ENCODE measurements at places on chromosomes 7 and 10. TPM values are rescaled to one million over a fixed set of nuclear protein-coding genes. Genes with fewer than 3 reads are reported as not detected.

Gene SMO
- 14.3 TPM for total RNA-seq

Gene TMEM176B
- 0.17 TPM for total RNA-seq

Gene EMX2
- not detected for total RNA-seq

Gene MACC1
- not detected for total RNA-seq

Gene VSTM4
- 0.39 TPM for total RNA-seq

Gene NODAL
- not detected for total RNA-seq

Gene RELN
- total RNA-seq: not detected

Gene SEMA3D
- 0.01 TPM for total RNA-seq

Gene PNLIPRP1
- not detected for total RNA-seq

Gene RAB19
- not detected for total RNA-seq

Gene OR9A2
- total RNA-seq: not detected

Data from A549 treated with Hydrocortisone at 1 μM for 4 hours (cell line).